GM23338 (cell line): ENCODE measurements at places on chromosomes 3 and 15. TPM values are rescaled to one million over a fixed set of nuclear protein-coding genes. Genes with fewer than 3 reads are reported as not detected.

GRCh38 chr3:142981108-142981507, 17.6 kb upstream of the PAQR9 start:
- peak; percentile 54 for DNase-seq

GRCh38 chr3:181265750-181266333, 276.3 kb upstream of the DNAJC19 start:
- no peak for DNase-seq

DNA sequence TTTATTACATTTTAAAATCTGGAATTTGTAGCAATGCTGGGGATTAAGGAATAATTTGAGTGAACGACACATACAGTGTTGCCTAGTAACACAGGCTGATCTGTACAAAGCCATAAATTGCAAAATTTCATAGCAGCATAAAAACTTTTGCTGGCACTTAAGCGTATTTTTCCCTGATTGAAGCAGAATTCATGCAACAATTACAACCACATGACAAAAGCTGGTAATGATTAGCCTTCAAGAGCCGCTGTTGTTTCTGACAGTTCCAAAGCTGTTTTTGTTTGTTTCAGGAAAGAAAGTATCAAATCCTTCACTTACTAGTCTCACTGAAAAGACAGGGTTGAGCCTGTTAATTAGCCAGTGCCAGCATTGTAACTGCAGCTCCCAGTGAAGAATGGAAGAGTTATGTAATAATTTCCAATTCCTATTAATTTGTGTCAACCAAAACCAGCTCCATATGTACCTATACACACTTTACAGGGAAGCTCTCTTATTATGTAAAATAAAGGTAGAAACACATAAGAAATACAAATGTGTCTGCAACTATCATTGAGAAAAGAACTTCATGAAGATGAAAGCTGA, 60.7 kb downstream of the AGTR1 start:
- no peak for DNase-seq

The SNTN gene
- total RNA-seq, result not detected in 2 replicates

The FBXW12 gene
- total RNA-seq, result not detected in 2 replicates

The SI gene
- total RNA-seq, result not detected in 2 replicates

The SEMA6D gene
- total RNA-seq, result 0.97 and 4.0 TPM in 2 replicates

The LRRC31 gene
- total RNA-seq, result not detected in 2 replicates

- DNase-seq, result no peak
These were observed 14.5 kb downstream of the TRIM59 start for GRCh38 chr3:160435095-160435494.

The TTLL13 gene
- total RNA-seq, result not detected in 2 replicates

The GOLGA6L26 gene
- total RNA-seq, result not detected in 2 replicates

The MELTF gene
- 5.2 and 5.4 TPM in 2 replicates for total RNA-seq

DNA sequence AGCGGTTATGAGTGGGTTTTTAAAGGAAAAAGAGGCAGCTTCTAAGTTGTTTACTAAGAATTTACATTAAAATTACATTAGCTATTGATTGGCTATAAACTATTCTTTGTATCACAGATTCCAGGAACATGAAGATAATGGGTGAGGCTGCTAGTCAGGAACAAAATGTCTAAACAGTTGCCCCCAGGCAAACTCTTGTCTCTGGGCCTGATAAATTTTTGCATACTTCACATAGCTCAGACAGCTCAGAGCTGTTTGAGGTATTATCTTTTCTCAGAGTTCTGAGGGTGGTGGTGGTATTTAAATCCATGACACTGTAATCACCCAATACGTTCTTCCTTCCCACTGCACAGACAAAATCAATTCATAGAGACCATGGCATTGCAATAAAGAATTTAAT, 2.1 kb upstream of the HACD2 start:
- peak; percentile 8 for DNase-seq

DNA sequence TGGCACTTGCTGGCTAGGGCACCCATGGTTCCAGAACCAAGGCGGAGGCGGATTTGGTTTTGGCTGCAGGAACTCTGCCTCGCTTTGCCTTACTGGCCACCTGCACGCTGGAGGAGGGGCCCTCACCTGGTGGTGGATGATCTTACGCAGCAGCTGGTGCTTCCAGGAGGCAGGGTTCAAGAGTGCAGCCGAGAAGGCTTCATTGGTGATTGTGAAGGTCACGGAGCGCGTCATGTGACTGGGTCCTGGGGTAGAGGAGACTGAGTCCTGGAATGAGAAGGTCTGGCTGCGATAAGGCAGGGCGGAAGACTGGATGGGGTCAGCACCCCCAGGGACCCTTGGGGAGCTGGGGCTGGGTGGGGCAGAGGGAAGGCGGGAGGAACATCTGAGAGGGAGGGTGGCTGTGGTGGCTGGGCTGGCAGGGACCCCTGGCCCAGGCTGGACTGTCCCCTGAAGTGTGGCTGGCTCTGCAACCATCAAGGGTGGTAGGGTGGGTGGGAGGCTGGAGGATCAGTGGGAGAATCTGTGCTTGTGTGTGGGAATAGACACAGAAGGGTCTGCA, 25.8 kb upstream of the GOLGA6C start:
- no peak for DNase-seq

GRCh38 chr3:88312256-88312655, 162.5 kb downstream of the C3orf38 start:
- no peak for DNase-seq

- DNase-seq, result no peak
These were observed 34.5 kb downstream of the PSTPIP1 start for GRCh38 chr15:77029166-77030047.

The ICE2 gene
- 47.8 and 64.3 TPM in 2 replicates for total RNA-seq
